Right atrium auricular region (tissue), 2 donors: ENCODE measurements at places on chromosomes 11 and 22. TPM values are rescaled to one million over a fixed set of nuclear protein-coding genes. Genes with fewer than 3 reads are reported as not detected.
A peak's percentile ranks its signal among the peaks of the same experiment; 100 is the strongest.

DNA sequence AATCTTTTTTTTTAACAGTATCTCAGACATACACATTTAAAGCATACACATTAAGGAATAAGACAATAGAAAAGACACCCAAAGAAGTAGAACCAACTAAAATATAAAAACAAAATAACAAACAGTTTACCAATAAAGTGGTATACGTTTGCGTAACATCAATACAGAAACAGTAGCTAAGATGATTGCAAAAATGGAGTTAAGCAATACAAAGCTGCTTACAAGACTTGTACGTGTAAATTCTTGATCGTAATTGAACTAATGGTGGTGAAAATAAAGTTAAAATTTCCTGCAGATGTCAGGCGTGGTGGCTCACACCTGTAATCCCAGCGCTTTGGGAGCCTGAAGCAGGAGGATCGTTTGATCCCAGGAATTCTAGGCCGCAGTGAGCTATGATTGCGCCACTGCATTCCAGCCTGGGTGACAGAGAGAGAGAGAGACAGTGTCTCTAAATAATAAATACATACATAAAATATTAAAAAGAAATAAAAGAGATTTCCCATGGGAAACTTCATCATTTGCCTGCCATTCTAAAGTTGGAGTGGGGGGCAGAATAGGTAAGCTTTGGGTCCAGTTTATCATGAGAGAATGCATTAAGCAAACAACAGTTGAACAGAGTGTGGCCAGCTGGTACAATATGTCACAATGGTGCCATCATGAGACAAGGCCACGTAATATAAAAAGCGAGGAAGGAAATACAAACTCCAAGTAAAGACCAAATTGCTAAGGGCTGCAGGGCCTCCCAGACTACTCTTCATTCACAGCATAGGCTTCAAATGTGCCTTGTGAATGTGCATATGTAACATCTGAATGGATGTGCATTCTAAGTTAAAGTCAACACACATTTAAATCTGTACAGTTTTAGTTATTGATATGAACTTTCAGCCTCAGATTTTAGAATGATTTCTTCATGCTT lies 38.9 kb upstream of the EED start:
- H3K4me1 ChIP-seq = no peaks in the 10 kb centered on the region
- H3K36me3 ChIP-seq = no peaks in the 10 kb centered on the region
- H3K4me3 ChIP-seq = no peak overlapping the region
- no peak for DNase-seq
- no peaks in the 10 kb centered on the region for H3K27me3 ChIP-seq

- H3K27me3 ChIP-seq = no peaks in the 10 kb centered on the region
- H3K4me1 ChIP-seq = peaks cover 79% of the 10 kb centered on the region
- peak overlapping the region; percentile 86 for H3K27ac ChIP-seq
- peak; percentile 76 for DNase-seq
- no peaks in the 10 kb centered on the region for H3K36me3 ChIP-seq
- no peak overlapping the region for H3K4me3 ChIP-seq
Observed at GRCh38 chr22:42994917-42995562, 19.9 kb downstream of the PACSIN2 start.

The MARK2 gene
- 29.3 TPM for total RNA-seq

GRCh38 chr11:108614086-108614485 lies 20.5 kb upstream of the EXPH5 start:
- H3K27ac ChIP-seq = no peak overlapping the region
- no peaks in the 10 kb centered on the region for H3K4me1 ChIP-seq

The INSC gene
- total RNA-seq = 1.0 TPM

DNA sequence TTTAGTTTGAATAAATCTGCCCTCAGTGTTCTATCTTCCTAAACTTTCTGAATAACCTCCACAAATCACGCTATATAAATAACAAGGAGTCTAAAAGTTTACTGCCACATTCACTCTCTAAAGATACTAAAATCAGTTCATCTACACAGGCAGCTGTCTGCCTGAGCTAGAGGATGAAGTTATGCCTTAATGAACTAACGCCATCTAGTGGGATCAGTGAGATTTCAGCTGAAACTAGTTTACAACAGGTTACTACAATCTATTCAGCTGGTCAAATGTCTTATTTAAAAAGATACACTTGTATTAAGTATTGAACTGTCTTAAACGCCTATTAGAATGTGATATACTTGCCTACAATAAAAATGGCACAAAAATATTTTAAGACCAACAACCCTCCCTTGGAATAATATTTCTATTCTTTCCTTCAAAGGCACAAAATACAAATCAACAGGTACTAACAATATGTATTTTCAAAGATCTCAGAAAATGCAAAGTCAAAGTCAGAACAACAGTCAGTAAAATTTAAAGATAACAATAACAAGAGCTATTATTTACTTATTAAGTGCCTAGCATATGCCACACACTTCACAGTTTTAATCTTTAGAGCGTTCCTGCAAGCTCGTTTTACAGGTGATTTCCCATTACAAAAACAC lies 84.1 kb downstream of the LARGE2 start:
- H3K27me3 ChIP-seq = no peaks in the 10 kb centered on the region
- no peak for DNase-seq
- no peaks in the 10 kb centered on the region for H3K4me1 ChIP-seq
- H3K4me3 ChIP-seq = no peak overlapping the region
